ENCODE measurements at places on chromosomes 5 and 9.

DNA sequence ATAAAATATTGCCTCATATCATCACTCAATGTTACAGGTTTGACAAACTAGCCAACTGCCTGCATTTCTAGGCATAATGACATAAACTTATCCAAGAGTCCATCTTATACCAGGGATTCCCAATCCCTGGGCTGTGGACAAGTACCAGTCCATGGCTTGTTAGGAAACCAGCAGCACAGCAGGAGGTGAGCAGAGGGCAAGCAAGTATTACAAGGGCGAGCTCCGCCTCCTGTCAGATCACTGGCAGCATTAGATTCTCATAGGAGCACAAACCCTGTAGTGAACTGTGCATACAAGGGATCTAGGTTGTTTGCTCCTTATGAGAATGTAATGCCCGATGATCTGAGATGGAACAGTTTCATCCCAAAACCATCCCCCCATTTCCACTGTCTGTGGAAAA, 144.9 kb downstream of the PRKACG start:
- DNase-seq: no peak

DNA sequence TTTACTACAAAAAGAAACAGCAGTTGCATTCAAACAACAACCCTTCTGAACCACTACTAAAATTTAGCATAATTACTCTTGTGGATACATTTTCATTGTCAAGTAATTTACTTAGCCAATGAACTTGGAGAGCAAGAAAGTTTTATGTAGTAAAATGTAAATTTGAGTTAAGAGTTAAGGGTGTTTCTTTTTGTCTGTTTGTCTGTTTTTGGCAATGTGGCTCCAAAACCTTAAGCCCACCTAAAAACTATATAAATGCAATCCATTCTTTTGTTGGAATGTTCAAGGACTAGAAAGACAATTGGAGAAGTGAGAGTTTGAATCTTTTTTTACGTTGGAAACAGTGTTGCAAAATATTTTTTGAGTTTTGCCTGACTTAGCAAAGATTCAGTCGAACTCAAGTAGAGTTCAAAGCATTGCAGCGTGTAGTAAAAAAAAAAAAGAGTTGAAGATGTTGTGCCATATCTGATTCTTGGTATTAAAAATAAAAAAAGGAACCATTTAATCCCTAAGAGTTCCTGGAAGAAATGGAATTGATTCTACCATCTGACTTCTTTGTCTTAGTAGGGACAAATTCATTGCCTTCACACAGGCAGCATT, 867 bp downstream of the SYK start:
- DNase-seq: no peak

DNA sequence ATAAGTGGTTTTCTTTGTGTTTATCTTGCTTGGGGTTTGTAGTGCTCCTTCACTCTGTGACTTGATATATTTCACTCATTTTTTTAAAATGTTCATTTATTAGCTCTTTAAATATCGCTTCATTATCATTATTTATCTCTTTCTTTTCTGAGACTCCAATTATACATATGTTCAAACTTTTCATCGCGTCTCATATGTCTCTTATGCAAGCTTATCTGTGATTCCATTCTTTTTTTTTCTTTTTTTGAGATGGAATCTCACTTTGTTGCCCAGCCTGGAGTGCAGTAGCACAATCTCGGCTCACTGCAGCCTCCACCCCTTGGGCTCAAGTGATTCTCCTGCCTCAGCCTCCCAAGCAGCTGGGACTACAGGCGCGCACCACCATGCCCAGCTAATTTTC, 73.9 kb upstream of the GABRP start:
- no peak for DNase-seq

GRCh38 chr9:137110147-137110910, 4.2 kb downstream of the DPP7 start:
- no peak for DNase-seq

GRCh38 chr5:134426361-134426760, 14.7 kb upstream of the CDKN2AIPNL start:
- no peak for DNase-seq

GRCh38 chr5:171907725-171908343, 98.6 kb downstream of the FBXW11 start:
- DNase-seq: no peak

- no peak for DNase-seq
Observed at GRCh38 chr9:23539311-23539710, 286.7 kb downstream of the ELAVL2 start.

- no peak for DNase-seq
Observed at GRCh38 chr5:130290219-130290618, 386.0 kb downstream of the CHSY3 start.

- DNase-seq: no peak
Observed at GRCh38 chr9:15426019-15426418, 3.3 kb downstream of the SNAPC3 start.
